ENCODE measurements at places on chromosomes 3 and 15.

DNA sequence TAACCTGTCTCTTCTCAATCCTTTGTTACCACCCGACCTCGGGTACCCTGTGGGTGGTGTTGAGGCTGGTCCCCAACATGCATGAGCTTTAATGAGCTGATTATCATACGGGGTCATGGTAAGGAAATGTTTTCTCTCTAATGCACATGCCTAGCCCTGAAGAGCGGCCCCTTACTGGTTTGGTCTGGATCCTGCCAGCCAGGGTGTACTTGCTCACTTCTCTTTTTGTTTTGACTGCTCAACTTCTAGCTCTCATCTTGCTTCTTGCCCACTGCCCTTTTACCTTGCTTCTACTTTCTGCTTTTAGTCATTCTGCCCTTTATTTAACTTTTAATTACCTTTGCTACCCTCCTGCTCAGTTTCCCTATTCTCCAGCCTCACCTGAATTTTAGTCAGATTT, 44.3 kb upstream of the ACAD9 start:
- DNase-seq: no peak

- DNase-seq: no peak
Observed at GRCh38 chr3:185959609-185960521, 22.1 kb upstream of the TRA2B start.

GRCh38 chr3:44130249-44130648, 111.4 kb upstream of the TOPAZ1 start:
- no peak for DNase-seq

DNA sequence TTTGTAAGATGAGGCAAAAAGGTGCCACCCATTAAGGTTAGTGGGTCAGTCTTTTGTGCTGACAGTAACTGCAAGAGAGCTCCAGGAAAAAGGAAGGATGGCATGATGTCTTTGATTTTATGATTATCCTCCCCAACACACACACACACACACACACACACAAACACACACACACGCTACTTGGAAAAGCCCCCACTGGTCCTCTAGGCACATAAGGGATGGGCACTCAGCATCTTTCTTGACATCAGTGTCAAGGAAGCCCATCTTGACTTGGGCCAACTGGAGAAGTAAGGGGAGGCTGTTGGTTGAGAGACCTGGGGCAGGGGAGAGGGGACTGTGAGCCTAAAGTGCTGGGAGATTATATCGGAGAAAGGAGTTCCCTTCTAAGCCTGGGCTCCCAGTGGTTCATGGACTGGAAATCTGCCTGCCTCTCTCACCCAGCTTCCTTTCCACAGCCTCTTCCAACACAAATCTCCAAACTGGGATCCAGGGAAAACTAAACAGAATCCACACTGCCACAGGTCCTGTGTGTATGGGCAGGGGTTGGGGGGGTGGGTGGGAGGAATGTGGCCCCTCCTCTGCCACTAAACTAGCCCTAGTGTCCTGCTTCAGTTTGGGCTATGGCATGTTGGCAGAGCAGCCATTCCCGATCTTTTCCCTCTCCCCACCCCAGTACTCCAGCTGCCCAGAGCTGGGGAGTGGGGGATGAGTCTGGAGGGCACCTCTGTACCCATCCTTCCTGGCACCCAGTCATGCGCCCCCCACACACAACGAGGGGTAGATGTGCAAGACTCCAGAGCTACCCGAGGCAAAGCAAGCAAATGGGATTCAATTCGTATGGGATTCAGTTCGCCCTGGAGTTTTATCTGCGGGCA, 1.6 kb downstream of the AMOTL2 start:
- DNase-seq: no peak

DNA sequence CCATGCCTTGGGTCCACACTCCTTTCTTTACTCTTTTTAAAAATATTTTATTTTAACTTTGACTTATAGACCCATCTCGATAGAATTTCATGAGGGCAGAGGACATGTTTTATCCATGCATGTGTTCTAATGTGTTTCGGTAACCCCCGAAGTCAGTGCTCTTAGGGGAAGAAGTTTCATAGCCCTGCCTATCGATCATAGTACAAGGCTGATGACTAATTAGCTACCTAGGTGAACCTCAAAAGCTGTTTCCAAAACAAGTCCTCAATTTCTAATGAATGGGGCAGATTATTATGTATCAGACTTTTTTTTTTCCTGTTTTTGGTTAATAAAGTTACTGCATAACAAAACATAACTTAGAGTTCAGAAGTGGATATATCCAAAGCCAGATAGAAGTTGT, 82.0 kb downstream of the MBNL1 start:
- DNase-seq: no peak

DNA sequence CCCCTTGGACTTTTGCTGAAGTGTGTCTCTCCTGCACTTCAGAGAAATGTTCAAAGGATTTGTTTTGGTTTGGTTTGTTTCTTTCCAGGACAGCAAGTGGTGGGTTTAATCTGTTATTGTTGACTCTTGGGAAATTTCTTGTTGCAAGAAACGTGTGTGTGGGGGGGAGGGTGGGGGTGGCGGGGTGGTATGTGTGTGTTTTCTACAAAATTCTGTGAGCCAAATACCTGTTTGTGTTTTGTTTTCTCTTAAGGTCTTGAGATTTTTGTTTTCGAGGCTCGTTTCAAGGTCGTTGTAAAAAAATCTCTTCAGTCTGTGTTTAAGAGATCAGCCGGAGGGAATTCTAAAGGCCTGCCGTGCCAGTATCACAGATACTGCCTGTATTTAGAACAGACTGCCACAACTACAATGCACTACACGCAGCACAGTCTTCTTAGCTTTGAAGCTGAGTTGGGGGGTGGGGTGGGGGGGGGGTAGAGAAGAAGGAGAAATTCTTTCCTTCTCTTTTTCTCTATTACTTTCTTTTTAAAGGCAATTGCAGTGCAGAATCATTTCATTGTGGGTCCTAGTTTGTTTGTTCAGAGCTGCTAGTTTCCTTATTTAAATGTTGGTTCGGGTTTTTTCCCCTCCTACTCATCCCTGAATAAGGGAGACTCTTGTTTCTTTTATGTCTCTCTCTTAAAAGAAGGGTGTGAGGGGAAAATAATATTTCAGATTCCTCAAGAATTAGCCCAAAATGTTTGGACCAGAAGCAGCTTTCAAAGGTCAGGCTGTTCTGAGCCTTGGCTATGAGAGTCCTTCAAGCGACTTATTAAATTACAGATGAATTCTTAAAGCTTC, 1.4 kb upstream of the BCL6 start:
- DNase-seq: no peak

GRCh38 chr15:25170113-25170731, 215.4 kb downstream of the SNRPN start:
- DNase-seq: no peak

All from CD4-positive, alpha-beta T cell treated with Interleukin-1 beta for 1 hour (primary cell).